Renal pelvis (tissue), 12 donors: ENCODE measurements at places on chromosomes 5 and 9. TPM values are rescaled to one million over a fixed set of nuclear protein-coding genes. Genes with fewer than 3 reads are reported as not detected.

DNA sequence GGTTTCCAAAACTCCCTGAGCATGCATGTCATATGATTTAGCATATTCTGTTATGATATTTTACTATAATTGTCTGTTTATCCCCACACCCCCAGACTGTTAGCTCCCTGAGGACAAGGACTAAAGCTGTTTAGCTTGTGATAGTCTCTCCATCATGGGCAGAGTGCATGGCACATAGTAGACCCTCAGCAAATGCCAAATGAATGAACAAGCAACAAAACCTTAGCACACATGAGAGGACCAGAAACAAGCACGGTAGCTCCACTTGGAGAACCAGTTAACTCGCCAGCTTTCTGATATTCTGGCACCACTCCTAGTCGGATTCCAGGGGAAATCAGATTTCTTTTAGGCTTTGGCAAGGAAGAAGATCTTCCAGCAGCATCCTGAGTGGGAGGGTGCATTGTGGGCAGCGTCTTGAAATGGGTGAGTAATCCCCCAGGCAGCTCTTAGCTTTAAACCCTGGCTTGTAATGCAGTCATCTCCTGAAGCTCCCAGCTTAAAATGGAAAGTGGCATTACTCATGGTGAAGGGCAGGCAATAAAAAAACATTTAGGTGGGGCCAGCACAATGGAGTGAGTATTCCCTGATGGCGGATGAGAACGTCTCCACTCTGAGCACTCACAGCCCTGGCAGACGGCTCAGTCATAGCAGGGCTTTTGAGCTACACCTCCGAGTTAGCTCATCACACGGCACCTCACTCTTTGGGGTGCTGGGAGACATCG, 41.1 kb downstream of the FGF1 start:
- DNase-seq, result no peak

GRCh38 chr5:106454651-106455415, 1215.9 kb downstream of the EFNA5 start:
- DNase-seq, result peak; percentile 24

DNA sequence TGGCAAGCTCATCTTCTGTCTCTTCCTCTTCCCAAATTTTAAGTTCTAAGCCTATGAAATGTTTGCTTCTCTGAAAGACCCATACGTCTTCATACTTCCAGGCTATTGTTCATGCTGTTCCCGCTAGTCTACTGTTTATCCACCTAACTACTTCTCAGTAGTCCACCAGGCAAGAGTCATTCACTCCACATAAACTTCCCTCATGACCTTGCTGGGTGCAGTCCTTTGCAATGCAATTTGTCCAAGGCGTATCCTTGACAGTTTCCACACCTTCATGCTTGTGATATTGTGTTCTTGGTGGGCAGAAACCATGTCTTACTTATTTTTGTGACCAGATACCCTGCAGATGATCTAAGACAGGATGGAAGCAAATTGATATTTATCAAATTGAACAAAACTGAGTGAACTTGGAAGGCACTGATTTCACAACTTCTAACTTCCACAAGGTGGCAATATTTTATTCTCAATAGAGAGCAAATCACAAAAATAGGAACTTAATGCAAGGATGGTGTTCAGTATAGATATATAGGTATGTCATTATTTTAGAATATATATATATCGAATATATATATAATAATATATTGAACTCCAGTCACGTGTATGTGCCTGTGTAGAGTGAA, 30.3 kb downstream of the TYRP1 start:
- no peak for DNase-seq

DNA sequence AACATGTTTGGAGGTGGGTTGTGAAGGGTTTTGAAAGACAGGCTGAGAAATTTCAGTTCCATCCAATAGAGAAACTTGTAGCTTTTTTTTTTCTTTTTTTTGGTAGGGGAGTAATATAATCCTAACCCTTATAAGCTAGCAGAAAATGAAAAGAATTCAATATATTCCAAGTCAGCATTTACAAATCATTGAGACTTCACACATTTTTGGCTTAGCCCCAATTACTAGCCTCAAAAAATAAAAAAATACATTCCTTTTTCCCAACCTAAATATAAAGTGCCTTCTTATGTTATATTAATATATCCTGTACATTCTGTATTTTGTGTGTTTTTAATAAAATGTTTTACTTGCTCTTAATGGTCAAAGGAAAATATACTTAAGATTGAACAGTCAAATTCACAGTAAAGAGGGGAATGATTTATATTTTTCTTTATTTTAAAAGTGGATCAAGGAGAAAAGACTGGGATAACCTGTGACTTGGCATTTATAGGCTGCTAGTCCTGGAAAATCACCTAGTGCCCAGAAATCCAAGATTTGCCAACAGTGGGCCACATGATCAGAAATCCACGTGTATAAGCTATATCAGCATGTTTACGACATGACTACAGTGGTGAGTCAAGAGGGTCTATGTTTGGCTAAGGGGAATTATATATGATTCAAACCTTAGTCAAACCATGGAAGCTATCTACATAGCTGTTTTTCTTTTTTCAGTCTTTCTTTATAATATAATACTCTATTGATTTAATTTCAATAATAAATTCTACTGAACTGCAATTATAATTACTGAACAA, 14.5 kb downstream of the HACD4 start:
- DNase-seq, result no peak

DNA sequence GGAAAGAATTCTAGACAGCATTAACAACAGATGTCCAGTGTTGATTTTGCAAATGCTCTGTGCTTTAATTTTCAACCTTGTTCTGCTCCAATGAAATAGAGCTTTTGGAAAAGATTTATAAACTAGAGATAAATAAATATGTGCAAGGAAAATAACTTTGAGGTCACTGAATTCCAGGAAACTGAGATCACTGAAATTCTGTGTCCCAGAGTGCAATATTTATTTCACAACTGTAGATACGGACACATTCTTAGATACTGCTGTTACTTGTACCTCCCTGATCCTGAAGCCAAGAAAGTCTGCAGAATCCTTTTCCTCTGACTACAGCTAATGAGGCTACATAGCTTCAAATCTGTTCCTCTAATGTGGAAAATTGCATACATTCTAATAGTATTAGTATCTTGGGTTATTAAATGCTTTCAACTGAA, 222.9 kb downstream of the DOCK8 start:
- peak; percentile 27 for DNase-seq

- no peak for DNase-seq
Measured at GRCh38 chr5:160363211-160363610, 7.2 kb downstream of the C1QTNF2 start.

- DNase-seq, result no peak
Measured at GRCh38 chr5:34706084-34706483, 50.0 kb downstream of the RAI14 start.

DNA sequence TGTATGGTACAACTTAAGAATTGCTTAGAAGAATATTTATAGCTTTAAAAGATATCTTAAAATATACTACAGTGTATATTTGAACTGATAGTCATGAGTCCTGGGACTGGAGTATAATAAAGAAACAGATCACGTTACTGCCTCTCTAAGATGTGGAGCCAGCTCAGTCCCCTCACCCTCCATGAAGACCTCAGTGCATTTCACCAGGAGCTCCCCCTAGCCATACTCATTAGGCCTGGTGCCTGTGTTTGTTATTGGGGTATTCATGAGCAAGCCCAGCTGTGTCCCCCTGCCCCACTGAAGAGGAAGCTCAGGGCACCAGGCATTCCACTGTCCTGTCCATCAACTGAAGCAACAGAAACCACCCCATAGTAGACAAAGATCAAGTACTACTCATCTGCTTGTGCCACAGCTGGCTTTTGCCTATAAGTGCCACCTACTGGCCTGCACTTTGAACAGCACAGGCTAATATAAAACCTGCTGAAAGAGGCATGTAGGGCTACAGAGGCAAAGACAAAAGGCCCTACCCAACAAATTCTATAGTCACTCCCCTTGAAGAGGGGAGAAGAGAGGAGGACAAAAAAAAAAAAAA, 850.2 kb upstream of the NUDT12 start:
- DNase-seq, result no peak

- no peak for DNase-seq
Measured at GRCh38 chr5:172849606-172850453, 15.8 kb downstream of the ERGIC1 start.

GRCh38 chr5:123512611-123513461, 859 bp downstream of the CSNK1G3 start:
- peak; percentile 49 for DNase-seq

DNA sequence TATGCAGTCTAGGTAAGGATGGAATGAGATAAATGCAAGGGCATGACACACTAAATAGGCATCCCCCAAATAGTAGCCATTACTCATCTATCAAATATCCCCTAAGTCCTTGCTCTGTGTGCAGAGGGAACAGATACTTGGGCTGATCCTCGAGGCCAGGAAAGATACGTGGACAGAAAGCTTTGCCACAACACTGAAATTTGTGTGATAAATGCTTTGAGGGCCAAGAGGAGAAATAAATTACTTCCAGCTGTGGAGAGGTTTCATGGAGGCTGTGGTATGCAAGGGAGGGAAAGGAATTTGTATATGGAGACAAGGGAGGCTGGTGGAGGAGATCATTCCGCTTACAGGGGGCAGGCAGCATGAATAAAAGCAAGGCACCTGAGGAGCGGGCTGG, 18.5 kb downstream of the ATOX1 start:
- peak; percentile 60 for DNase-seq

DNA sequence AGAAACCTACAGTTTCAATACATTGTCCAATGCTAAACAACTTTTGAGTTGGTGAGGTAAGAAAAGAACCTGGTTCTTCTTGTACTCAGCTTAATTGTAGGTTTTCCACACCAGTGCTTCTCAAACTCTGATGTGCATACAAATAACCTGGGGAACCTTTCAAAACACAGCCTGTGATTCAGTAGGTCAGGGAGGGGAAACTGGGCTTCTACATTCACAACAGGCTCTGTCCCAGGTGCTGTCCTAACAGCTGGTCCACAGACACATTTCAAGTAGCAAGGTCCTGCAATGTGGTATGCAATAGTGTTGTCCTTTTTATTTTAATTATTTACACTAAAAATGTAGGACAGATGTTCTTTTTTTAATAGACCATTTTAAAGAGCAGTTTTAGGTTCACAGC, 47.4 kb upstream of the SNCAIP start:
- DNase-seq, result peak; percentile 3

GRCh38 chr5:72295539-72295938, 24.5 kb downstream of the MRPS27 start:
- DNase-seq, result no peak

DNA sequence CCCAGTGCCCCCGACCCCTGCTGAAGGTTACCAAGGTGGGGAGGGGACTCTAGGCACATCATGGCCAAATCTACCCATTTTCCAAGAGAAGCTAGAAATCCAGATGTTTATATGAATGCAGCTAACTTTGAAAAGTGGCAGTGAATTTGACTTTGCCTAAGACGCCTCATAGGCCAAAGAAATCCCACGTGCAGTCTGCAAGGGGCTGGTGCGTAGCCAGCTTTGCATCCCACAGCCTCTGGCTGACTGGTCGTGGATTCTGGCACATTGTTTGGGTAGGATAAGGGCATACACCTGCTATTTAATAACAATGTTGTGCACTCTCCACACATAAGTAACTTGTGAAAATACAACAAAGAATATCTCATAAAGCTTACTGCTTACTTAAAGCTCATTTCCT, 3.5 kb upstream of the GADD45G start:
- no peak for DNase-seq

Gene WNK2
- 33.6 TPM for polyA plus RNA-seq

Gene HK3
- 0.37 TPM for polyA plus RNA-seq

Gene KDM4C
- 16.9 TPM for polyA plus RNA-seq

Gene C9orf85
- polyA plus RNA-seq, result 13.5 TPM

Gene TAS2R1
- not detected for polyA plus RNA-seq

Gene MLLT3
- 31.8 TPM for polyA plus RNA-seq
